ENCODE measurements at places on chromosomes 4 and X.

- DNase-seq = no peak
These were observed 16.7 kb downstream of the IRF2 start for GRCh38 chr4:184457535-184458249.

GRCh38 chr4:14303856-14304255 is 676.3 kb upstream of the BOD1L1 start:
- no peak for DNase-seq

DNA sequence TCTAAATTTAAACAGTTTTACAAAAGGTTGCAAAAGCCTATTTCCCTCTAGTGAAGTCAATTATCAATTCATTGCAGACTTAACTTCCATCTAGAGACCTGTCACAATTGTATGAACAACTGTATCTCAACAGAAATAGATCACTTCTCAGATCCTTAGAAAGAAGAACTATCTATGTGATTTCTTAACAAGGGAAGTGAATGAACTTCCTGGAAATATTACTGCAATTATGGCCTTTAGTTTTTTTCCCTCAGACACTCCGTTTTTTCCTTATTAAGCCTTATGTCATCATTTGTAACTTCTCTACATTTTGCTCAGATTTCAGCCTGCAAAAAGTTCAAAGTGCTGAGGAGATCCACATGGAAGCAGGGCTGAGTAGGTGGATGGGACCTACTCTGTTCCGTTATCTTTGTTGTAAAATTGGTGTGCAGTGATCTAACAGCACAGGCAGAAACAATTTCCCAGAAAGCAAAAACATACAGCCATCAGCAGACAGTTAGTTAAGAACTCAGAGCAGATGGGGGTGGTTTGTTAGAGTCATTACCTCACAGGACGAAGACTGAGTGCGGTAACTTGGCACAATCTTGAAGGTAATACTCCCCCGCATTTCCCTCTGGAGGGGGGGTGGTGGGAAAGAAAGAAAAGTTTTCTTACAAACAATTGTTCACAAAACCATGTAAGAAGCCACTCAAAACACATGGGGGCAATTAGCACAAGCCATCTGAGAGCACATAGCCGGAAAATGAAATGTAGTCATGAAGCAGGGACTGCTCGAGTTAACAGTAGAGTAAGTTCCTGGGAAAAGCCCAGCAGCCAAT is 112.3 kb downstream of the NYX start:
- no peak for DNase-seq

DNA sequence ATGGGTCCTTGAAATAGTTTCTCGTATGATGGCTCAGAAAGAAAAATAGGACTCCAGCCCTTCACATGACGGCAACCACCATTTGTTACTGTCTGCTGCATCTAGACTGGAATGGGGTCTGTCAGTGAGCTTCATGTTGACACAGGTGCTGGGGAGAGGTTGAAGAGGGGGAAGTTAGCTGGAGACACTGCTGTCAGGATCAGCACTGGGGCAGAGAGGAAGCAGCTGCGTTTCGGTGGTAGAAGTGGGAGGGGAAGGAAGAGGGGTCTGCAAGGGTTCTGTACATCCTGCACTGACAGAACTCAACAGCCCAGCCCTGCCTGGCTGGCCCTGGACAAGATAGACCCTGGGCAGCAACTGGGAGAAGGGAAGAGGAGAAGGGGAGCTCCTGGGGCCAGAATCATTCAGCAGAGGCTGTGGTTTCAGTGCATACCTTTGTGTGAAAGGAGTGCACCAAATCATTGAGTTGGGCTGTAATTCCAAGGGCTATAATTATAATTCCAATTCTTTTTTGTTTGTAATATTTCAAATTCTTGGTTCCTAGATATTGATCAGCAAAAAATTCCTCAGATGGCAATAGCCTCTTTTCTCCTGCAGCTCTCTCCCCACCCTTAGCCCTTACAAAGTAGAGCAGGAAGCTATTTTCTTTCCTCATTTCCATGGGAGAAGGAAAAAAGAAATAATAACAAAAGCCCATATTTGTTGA is 119.4 kb upstream of the C1GALT1C1 start:
- DNase-seq = no peak

DNA sequence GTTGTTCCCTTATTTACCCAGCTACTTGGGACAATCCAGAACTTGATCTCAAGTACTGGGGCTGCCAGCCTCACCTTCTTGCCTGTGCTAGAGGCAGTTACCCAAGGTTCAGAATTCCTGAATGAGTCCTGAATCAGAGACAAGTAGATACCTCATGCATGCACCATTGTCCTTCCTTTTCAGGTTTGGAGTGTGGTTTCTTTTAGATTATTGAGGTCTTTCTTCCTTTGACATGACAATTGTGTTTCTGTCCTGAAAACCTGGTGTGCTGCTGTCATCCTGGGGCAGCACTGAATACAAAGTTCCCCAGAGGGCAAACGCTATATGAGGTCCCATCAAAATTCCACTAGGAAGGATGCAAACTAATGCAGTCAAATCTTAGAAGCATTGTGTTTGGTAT is 3.5 kb downstream of the CXCL2 start:
- DNase-seq = no peak

DNA sequence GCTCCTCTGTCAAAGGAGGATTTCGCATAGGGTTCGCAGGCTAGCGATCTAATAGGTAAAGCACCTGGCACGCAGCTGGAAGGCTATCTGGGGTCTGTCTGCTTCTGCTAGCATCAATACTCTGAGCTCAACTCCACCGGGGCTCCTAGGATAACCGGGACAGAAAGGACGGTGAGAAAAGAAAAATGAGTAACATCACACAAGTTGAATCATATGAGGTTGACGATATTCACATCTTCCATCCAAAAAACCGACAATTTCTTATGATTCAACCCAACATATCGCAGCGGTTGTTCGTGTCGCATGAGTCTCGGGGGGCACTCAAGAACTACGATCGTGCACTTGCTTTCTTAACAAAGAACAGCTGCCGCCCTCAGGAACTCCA is 1.8 kb downstream of the PROM1 start:
- no peak for DNase-seq

- no peak for DNase-seq
These were observed 1311.6 kb downstream of the RAPGEF2 start for GRCh38 chr4:160414496-160414895.

GRCh38 chr4:188008377-188008776 is 12.8 kb downstream of the ZFP42 start:
- no peak for DNase-seq

GRCh38 chrX:46582325-46582724 is 8.8 kb downstream of the CHST7 start:
- DNase-seq = no peak

GRCh38 chr4:1686440-1687036 is 2.4 kb upstream of the FAM53A start:
- DNase-seq = no peak

GRCh38 chr4:82918091-82918490 is 17.6 kb downstream of the THAP9 start:
- DNase-seq = no peak

DNA sequence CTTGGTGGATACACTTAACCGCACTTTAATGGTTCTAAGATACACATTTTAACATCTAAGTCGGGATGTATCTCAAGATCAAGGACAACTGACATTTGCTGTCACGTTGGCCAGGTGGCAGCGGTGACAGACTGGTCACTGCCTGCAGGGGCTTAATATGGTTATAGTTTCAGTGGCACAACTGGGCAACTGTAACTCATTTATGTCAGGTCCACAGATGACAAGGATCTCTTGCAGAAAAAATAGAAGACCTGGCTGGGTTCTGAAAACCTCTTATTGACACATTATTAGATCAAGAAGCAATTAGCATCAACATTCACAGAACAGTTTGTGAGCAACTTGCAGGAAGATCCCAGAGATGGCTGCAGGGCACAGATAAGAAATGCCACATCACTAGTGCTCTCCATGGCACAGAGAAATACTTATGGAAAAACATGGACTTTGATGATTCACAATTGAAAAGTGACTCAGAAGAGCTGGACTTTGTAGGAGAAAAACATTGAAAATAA is 99.6 kb upstream of the SORBS2 start:
- DNase-seq = no peak

DNA sequence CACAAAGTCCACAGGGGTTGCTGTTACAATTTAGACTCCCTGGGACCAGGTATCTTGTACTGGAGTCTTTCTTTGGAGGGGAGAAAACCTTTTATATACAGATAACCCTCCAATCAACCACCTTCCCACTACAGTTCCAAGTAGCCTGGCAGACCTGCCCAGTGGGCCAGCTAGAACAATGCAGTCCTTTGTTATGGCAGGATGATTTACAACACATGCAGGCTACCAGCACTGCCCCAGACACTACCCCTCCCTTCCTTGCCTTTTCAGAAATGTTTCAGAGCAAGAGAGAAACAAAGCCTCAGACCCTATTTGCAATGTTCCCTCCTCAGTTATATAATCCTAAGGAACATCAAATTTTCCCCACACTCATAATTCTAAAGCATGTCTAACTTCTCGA is 11.1 kb downstream of the RASL11B start:
- no peak for DNase-seq

DNA sequence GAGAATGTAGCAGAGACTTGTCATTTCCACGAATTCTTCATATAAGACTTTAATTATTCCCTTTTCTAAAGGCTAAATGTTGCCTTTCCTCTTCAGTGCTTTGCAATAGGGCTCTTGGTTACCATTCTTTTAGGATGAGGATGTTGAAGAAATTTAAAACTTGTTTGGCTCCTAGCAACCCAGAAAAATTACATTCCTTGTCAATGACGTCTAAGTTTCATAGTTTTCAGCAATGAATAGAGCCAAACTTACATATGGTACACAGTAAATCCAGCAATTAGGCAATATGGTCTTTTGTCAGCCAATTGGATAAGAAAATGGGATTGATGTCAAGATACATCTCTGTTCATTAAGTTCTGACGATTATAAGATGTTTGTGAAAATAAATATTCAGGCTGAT is 1639.6 kb upstream of the PCDH10 start:
- DNase-seq = no peak

GRCh38 chrX:129661369-129661768 is 6.6 kb upstream of the APLN start:
- no peak for DNase-seq
